ENCODE measurements at places on chromosomes 12 and 14.

DNA sequence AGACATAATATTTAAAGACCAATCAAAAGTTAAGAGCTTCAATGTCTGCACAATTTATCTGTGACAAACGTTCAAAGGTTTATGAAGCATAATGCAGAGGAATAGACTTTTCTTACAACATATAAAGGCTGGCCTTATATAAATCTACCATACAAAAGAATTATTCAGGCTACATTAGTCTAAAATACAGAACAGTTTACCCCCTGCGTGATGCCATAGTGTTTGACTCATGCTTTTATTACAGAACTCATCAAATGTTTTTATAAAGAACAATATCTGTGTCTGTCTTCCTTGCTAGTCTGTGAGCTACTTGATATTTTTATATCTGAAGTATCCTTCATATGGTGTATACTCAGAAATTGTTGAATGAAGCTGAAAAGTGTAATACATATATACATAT lies 1084.5 kb upstream of the FLRT2 start:
- no peak for DNase-seq

DNA sequence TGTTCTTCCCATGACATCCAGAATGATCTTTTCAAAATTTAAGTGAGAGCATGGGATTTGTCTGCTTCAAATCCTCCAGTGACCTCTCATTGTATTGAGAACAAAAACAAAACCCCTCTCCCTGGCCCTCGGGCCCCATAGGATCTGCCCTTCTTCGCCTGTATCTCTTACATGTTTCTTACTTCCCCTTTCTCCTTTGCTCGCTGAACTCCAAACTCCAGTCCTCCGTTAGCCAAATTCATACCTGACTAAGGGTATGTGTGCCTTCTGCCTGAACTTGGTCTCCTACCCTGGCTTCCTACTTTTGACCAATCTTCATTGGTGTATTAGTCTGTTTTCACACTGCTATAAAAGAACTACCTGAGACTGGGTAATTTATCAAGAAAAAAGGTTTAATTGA lies 13.2 kb upstream of the TSPAN11 start:
- no peak for DNase-seq

DNA sequence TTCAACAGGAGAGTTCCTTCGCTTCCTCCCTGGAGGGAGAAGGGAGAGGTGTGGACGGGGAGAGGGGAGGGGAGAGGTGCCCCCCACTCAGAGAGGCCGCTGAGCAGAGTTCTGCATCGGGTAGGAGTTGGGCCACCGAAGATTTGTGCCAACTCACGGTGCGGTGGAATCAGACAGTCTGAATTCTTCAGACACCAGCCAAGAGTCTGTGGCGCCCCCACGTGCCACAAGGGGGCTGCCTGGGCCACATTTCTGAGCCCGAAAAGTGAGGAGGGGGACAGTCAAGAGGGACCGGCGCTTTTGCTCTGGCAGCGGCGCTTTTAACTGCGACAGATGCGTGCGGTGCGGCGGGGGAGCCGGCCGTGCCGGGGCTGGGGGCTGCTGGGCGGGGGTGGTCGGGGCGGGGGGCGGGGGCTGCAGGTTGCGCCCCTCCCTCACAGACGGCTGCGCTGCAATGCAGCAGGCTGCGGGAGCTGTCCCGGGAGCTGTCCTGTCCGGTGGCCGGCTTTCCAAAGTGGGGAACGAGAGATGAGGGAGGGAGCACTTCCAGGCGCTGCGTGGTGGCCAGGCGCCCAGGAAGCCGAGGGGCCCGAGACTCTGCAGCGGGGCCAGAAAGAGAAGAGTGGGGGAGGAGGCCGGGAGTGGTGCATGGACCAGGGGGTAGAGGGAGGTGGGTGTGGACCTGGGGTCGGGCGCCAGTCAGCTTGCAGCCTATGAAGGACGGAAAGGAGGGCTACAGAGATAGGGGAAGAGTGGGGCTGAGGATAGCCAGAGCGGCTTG lies 975 bp upstream of the RTL1 start:
- DNase-seq = no peak

DNA sequence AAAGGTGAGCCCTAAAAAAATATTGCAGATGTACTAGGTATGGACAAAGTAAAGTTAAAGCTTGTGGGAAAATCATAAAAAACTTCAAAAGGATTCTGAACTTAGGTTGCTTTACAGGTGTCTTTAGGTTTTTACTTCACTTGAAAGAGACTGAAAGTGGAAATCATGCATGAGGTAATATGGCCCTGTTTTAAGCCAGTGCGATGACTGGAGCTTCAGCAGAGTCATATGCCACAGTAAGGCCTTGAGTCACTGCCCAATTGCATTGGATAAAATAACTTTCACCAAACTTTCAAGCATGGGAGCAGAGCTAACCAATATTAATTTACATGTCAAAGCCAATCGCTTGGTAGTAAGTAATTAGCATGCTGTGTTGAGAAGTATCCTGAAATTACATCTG lies 63.9 kb upstream of the TMEM260 start:
- DNase-seq = no peak

DNA sequence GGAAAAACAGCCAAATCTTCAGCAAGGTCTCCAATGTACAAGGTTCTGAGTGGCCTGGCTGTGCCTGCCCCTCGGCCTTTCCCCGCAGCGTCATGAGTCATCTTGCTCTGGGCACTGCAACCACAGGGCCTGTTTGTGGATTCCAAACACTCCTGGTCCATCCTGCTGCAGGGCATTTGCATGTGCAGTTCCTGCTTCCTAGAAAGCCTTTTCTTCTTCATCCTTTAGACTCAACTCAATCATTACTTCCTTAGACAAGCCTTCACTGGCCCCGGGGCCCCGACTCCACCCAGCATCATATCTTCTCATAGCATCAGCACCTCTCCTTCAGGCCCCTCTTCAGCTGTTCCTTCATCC lies 101.8 kb upstream of the EGLN3 start:
- no peak for DNase-seq

GRCh38 chr14:79279645-79280597 lies 931.4 kb downstream of the DIO2 start:
- no peak for DNase-seq

DNA sequence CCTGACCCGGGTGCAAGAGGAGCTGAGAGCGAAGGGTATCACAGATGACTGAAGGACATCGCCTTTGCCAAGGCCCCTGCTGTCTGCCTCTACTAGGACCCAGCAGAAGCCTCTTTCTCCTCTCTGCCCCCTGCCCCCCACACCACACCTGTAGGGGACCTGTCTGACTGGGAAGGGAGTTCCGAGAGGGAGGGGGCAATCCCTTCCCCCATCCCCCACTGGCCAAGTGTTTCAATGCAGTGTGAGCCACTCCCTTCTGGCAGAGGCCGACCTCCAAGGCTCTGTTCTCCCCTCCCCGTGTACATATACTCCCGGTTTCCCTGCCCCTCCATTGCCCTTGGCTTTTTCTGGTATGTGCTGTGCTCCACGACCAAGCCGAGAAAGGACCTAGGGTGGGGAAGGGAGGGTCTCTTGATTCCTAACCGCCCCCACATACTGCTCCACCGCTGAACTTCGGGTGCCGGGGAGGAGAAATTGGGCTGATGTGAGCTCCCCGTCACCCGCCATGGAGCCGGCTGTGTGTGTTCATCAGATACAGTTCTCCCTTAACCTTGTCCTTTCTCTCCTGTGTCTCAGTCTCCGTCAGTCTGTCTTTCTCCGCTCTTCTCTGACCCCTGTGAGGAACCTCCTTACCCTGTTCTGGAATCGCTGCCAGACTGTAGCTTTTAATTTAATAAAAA lies 2.0 kb upstream of the ARHGEF25 start:
- no peak for DNase-seq

DNA sequence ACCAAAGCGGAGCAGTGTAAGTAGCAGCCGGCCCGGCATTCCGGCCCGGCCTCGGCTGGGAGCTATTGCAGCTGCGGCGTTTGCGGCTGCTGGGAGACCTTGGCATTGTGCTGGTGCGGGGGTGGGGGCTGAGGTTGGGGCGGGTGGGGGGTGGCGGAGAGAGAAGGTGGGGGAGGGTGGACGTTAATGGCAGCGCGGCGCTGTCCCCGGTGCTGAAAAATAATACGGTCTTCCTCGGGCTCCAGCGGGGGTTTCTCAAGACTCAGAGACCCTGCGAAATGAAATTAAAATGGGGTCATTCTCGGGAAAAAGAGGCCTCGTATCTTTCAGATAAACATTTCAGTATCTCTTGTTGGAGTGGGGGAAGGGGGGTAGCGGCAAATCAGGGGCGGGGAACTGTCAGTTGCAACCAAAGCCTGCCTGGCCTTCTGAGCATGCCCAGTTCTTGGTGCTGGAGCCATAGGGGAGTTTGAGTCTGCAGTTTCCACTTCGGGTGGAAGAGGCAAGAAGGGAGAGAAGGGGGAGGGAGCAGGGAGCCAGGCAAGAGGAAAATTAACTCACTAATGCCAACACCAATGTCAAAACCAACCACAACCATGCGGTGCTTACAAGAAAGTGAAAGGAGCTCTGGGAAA lies 414 bp downstream of the UNC79 start:
- DNase-seq = no peak

DNA sequence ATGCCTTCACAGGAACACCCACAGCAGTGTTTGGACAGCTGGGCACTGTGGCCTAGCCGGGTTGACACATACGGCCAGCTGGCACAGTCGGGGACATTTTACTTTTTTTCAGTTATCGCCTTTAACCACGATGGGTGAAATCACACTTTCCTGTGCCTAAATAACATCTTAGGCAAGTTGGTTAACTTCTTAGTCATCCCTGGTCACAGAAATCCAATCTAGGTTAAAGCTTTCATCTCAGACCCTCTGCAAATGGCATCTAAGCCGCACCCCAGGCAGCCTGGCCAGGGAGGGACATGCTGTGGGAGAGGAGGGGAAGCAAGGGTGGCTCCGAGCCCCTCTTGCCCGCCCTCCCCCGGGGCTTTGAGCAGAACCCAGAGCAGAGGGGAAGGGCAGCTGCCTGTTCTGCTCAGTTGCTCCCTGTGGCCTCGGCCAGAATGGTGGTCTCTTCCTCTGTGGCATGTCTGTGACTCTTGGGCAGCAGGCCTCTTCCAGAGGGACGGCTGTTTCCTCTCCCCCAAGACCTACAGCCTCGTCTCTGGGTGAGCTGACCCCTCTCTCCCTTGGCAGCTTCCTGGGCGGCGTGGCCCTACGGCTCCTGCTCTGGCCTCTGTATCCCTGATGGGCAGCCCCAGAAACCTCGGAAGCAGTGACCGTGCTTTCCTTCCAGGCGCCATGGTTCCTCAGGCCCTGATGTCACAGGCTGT lies 85.4 kb upstream of the DYNC1H1 start:
- DNase-seq = no peak

GRCh38 chr14:76194327-76194726 lies 42.6 kb downstream of the GPATCH2L start:
- DNase-seq = no peak

DNA sequence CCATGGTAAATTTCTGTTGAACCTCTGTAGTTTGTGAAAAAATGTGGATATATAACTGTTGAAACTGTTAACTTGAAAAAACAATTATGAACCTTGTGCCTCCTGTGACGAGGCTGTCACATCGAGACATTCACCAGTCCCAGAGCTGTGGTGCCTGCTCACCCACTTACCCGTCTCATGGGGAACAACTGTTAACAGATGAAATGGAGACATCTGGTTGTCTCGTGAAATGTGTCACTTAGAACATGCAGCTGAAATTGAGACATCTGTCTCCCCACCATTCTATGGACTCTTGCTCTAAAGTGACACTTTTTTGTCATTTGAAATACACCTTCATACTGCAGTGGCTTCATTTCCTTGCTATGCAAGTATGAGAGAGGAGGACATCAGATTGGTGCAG lies 240.6 kb downstream of the GXYLT1 start:
- DNase-seq = no peak
